ENCODE measurements at places on chromosomes 6 and 20. TPM values are rescaled to one million over a fixed set of nuclear protein-coding genes. Genes with fewer than 3 reads are reported as not detected.

DNA sequence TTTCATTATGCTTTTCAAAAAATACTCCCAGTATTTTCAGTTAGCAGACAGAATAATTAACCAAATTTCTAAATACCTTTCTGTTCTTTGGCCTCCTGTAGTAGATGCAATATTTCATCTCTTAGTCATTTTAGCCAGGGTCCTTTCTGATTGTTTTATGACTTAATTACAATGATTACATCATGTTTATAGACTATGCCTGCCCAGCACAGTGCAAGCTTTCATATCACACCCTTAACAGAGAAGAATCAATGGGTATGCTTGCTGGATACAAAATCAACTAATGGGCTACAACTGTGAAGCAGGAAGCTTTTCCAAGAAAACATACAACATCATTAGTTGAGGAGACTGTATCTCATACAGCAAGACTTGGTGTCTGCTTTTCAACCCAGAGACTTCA, 119.8 kb upstream of the NRSN1 start:
- no peaks in the 10 kb centered on the region for H3K4me1 ChIP-seq
- H3K36me3 ChIP-seq, result no peaks in the 10 kb centered on the region
- no peak overlapping the region for H3K4me3 ChIP-seq
- no peak overlapping the region for H3K27ac ChIP-seq

- peaks cover 5% of the 10 kb centered on the region for H3K27me3 ChIP-seq
- no peak overlapping the region for H3K27ac ChIP-seq
- no peak overlapping the region for H3K4me3 ChIP-seq
Measured at GRCh38 chr20:45136911-45137310, 12.6 kb upstream of the WFDC12 start.

DNA sequence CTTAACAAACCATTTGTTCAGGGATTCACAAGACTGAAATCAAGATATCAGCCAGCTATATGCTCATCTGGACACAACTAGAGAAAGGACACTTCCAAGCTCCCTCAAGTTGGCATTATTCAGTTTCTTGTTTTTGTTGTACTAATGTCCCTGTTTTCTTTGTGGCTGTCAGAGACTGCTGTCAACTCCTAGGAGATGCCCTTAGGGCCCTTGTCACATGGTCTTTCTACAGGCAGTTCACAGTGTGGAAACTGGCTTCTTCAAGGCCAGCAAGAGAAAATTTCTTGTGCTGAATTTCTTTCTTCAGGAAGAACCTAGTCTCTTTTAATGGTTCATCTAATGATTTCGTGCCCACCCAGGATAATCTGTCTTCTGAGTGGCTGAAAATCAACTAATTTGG, 677.2 kb upstream of the MAN1A1 start:
- no peaks in the 10 kb centered on the region for H3K27me3 ChIP-seq
- DNase-seq, result no peak
- H3K4me3 ChIP-seq, result no peak overlapping the region
- no peaks in the 10 kb centered on the region for H3K4me1 ChIP-seq
- H3K27ac ChIP-seq, result no peak overlapping the region

- H3K27ac ChIP-seq, result no peak overlapping the region
- no peak for DNase-seq
- H3K36me3 ChIP-seq, result no peaks in the 10 kb centered on the region
- H3K4me3 ChIP-seq, result no peak overlapping the region
- no peaks in the 10 kb centered on the region for H3K27me3 ChIP-seq
Measured at GRCh38 chr6:53734473-53735299, 60.1 kb upstream of the LRRC1 start.

DNA sequence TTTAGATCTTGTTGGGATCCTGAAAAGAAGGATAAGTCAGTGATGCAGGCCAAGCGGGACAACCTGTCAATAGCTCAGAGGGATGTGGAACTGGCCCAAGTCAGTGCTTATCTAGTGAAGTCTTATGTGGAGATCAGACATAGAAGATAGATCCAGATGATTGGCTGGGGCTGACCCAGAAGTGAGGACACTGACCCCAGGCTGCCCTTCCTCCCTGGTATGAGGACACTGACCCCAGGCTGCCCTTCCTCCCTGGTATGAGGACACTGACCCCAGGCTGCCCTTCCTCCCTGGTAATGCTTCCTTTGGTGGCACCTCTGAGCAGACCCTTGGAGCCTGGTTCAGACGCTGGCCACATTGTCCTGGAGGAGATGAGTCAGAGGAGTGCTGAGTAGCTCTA, 159.7 kb downstream of the PHACTR3 start:
- DNase-seq, result no peak
- no peak overlapping the region for H3K4me3 ChIP-seq
- no peak overlapping the region for H3K27ac ChIP-seq
- no peaks in the 10 kb centered on the region for H3K27me3 ChIP-seq
- H3K4me1 ChIP-seq, result no peaks in the 10 kb centered on the region

The CASP8AP2 gene
- 44.6 TPM for total RNA-seq

The FILIP1 gene
- 0.08 TPM for total RNA-seq

- H3K27ac ChIP-seq, result no peak overlapping the region
- H3K27me3 ChIP-seq, result no peaks in the 10 kb centered on the region
- DNase-seq, result no peak
Measured at GRCh38 chr6:144675231-144675861, 390.2 kb downstream of the UTRN start.

DNA sequence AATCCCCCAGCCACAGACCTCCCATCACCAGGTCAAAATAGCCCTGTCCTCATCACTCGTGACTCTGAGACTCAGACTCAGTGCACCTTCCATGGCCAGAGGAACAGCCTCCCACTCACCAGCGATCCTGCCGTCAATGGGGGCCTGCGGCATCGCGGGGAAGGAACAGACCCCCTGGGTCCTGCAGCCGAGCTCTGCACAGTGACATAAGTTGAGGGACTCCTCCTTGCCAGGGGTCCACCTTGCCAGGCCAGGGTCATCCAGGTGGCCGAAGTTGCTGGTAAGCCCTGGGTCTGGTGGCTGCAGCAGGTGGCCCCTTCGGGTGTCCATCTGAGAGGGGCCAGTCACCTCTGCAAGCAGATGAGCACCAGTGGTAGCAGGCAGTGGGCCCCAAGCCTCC, 16.3 kb downstream of the ETV7 start:
- DNase-seq, result no peak
- no peaks in the 10 kb centered on the region for H3K4me1 ChIP-seq
- H3K36me3 ChIP-seq, result no peaks in the 10 kb centered on the region
- no peaks in the 10 kb centered on the region for H3K27me3 ChIP-seq
- H3K4me3 ChIP-seq, result no peak overlapping the region
- no peak overlapping the region for H3K27ac ChIP-seq

The NCOA5 gene
- total RNA-seq, result 43.8 TPM

DNA sequence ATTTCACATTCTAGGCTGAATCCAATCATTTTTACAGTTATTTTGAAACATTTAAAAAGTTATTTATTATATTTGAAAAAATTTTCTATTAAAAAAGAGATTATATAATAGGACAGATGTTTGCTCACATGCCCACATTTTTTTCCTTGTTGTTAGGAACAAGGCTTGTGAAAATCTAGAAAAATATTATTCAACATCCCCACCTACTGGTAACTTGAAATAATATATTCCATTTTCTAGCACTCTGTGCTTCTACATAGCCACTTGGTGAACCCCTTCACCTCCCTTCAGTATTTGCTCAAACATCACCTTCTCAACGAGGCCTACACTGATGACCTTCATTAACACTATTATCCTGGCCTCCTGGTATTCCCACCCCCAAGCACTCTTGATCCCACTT, 18.3 kb upstream of the GPRC6A start:
- no peaks in the 10 kb centered on the region for H3K36me3 ChIP-seq
- no peaks in the 10 kb centered on the region for H3K27me3 ChIP-seq
- no peak overlapping the region for H3K27ac ChIP-seq
- no peak overlapping the region for H3K4me3 ChIP-seq
- H3K4me1 ChIP-seq, result no peaks in the 10 kb centered on the region
- no peak for DNase-seq

The PHF3 gene
- total RNA-seq, result 141 TPM

GRCh38 chr20:38937978-38938473, 11.8 kb downstream of the FAM83D start:
- DNase-seq, result no peak
- no peaks in the 10 kb centered on the region for H3K4me1 ChIP-seq
- H3K27ac ChIP-seq, result no peak overlapping the region
- H3K27me3 ChIP-seq, result no peaks in the 10 kb centered on the region
- no peak overlapping the region for H3K4me3 ChIP-seq
- H3K36me3 ChIP-seq, result no peaks in the 10 kb centered on the region

DNA sequence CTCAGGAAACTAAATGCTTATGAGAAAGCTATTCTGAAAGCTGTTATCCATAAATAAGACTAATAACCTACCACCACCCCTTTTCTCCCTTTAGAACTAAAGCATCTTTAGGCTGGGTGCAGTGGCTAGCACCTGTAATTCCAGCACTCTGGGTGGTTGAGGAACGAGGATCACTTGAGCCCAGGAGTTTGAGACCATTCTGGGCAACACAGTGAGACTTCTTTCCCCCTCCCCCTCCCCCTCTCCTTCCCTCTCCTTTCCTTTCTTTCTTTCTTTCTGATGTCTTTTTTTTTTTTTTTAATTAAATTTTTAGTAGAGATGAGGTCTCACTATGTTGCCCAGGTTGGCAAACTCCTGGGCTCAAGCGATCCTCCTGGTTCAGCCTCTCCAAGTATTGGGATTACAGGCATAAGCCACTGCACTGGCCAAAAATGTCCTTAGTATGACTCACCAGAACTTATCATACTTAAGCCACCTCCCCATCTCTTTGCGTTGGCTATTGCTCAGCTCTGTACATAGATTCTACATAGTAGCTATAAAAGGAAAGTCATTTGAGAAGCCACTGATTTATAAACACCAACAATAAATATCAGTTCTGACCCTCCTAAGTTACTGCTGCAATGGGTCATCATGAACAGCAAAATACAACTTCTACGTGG, 54.8 kb upstream of the SPDEF start:
- H3K36me3 ChIP-seq, result no peaks in the 10 kb centered on the region
- no peaks in the 10 kb centered on the region for H3K27me3 ChIP-seq
- no peaks in the 10 kb centered on the region for H3K4me1 ChIP-seq
- no peak overlapping the region for H3K4me3 ChIP-seq
- no peak for DNase-seq

- DNase-seq, result no peak
- H3K27me3 ChIP-seq, result no peaks in the 10 kb centered on the region
- no peaks in the 10 kb centered on the region for H3K4me1 ChIP-seq
- H3K36me3 ChIP-seq, result no peaks in the 10 kb centered on the region
- no peak overlapping the region for H3K27ac ChIP-seq
Measured at GRCh38 chr6:25916789-25917490, 13.6 kb downstream of the SLC17A2 start.

- H3K4me1 ChIP-seq, result peaks cover 4% of the 10 kb centered on the region
- H3K27ac ChIP-seq, result no peak overlapping the region
- peak overlapping the region; percentile 52 for H3K4me3 ChIP-seq
- no peaks in the 10 kb centered on the region for H3K36me3 ChIP-seq
- H3K27me3 ChIP-seq, result no peaks in the 10 kb centered on the region
Measured at GRCh38 chr6:37565267-37566110, 65.8 kb upstream of the CCDC167 start.

The OVOL2 gene
- total RNA-seq, result not detected

- H3K36me3 ChIP-seq, result no peaks in the 10 kb centered on the region
- DNase-seq, result peak; percentile 59
- H3K4me1 ChIP-seq, result peaks cover 7% of the 10 kb centered on the region
- H3K4me3 ChIP-seq, result peak overlapping the region; percentile 91
- H3K27me3 ChIP-seq, result no peaks in the 10 kb centered on the region
- H3K27ac ChIP-seq, result peak overlapping the region; percentile 90
Measured at GRCh38 chr6:26044140-26045064, 42.8 kb upstream of the HFE start.

The CST5 gene
- not detected for total RNA-seq

The PSORS1C1 gene
- total RNA-seq, result not detected

DNA sequence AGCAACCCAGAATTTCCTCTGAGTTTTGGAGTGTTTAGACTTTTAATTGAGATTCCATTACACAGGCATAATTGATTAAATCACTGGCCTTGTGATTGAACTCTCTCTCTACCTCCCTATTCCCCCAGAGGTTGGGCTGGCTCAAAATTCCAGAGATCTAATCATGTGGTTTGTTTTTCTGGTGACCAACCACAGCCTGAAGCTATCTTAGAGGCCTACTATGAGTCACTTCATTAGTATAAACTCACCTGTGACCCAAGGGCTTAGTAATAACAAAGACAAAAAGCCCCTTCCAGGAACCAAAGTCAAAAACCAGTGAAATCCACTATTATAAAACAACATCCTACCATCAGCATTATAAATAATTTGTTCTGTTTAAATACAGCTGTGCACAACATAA, 992.5 kb upstream of the CITED2 start:
- H3K27me3 ChIP-seq, result no peaks in the 10 kb centered on the region
- no peak overlapping the region for H3K27ac ChIP-seq
- H3K4me3 ChIP-seq, result no peak overlapping the region

- H3K27ac ChIP-seq, result peak overlapping the region; percentile 74
- peak overlapping the region; percentile 62 for H3K4me3 ChIP-seq
- H3K36me3 ChIP-seq, result no peaks in the 10 kb centered on the region
- H3K4me1 ChIP-seq, result no peaks in the 10 kb centered on the region
Measured at GRCh38 chr20:25389858-25390537, 637 bp downstream of the ABHD12 start.

The PSMG4 gene
- 45.0 TPM for total RNA-seq

The RAMACL gene
- total RNA-seq, result 0.78 TPM

- no peaks in the 10 kb centered on the region for H3K4me1 ChIP-seq
- DNase-seq, result no peak
- H3K4me3 ChIP-seq, result no peak overlapping the region
- no peaks in the 10 kb centered on the region for H3K27me3 ChIP-seq
Measured at GRCh38 chr6:89509777-89510281, 76.9 kb downstream of the ANKRD6 start.

DNA sequence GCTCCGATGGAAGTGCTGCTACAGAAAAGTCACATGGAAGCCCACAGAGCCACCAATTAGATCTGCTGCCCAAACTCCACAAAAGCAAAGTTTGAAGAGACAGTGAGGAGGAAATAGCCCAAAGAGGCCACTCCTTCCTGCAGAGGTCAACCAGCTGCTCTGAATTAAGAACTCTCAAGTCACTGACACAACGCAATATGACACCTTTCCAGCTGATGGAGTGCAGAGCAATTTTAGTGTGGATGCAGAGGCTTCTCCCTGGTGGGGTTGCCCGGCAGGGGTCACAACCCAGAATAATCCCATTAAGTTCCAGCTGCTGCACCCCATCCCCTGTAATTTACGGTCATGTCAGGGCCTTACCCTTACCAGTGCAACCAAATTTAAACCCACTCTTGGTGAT, 361.9 kb upstream of the JARID2 start:
- H3K36me3 ChIP-seq, result no peaks in the 10 kb centered on the region
- H3K27ac ChIP-seq, result no peak overlapping the region
- no peak overlapping the region for H3K4me3 ChIP-seq
- no peaks in the 10 kb centered on the region for H3K27me3 ChIP-seq

DNA sequence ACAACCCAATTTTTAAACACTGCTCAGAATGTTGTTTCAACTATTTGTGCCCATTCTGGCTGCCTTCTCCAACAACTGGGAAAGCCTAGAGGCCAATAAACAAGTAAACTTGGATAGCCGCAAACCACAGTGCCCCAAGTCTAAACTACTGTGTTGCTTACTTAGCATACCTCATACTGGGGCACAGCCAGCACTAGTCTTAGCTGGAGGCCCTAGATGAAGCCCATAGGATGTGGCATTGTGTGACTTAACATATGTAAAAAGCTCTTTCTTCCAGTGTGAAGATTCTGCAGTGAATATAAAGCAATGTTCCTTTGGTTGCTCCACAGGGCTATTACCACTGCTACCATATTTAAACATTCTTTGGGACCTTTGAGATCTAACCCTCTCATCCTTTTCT, 564.3 kb upstream of the NRSN1 start:
- no peak overlapping the region for H3K4me3 ChIP-seq
- H3K36me3 ChIP-seq, result no peaks in the 10 kb centered on the region
- H3K4me1 ChIP-seq, result no peaks in the 10 kb centered on the region
- no peak for DNase-seq
- H3K27me3 ChIP-seq, result no peaks in the 10 kb centered on the region
